ENCODE measurements at places on chromosomes 4 and X. TPM values are rescaled to one million over a fixed set of nuclear protein-coding genes. Genes with fewer than 3 reads are reported as not detected.

TMPRSS11B gene
- total RNA-seq: not detected

STK26 gene
- 2.5 TPM for total RNA-seq

CTAG1A gene
- total RNA-seq: not detected

P2RY8 gene
- not detected for total RNA-seq

HTRA3 gene
- 1.9 TPM for total RNA-seq
